ENCODE measurements at places on chromosomes 4 and X. TPM values are rescaled to one million over a fixed set of nuclear protein-coding genes. Genes with fewer than 3 reads are reported as not detected.

The ADAM29 gene
- not detected for total RNA-seq

The HTN1 gene
- total RNA-seq = not detected

The PAGE5 gene
- not detected for total RNA-seq

The BGN gene
- total RNA-seq = 193 TPM

The SPATA4 gene
- total RNA-seq = not detected

The FGFR3 gene
- 5.4 TPM for total RNA-seq

The SPANXB1 gene
- total RNA-seq = not detected

The PRRG3 gene
- 0.18 TPM for total RNA-seq

The GAGE12G gene
- not detected for total RNA-seq

The PAGE1 gene
- total RNA-seq = not detected

The SPANXN3 gene
- not detected for total RNA-seq

The NSUN7 gene
- 4.2 TPM for total RNA-seq

The ZXDA gene
- 3.6 TPM for total RNA-seq

The SPATA18 gene
- total RNA-seq = 2.5 TPM

The NLGN3 gene
- 0.97 TPM for total RNA-seq

The PCSK1N gene
- 9.8 TPM for total RNA-seq

The PDGFC gene
- 16.5 TPM for total RNA-seq

The SLC9B1 gene
- total RNA-seq = 1.1 TPM

The GAB3 gene
- total RNA-seq = 10.2 TPM

The TMEM150C gene
- 12.1 TPM for total RNA-seq

The PNCK gene
- total RNA-seq = 9.7 TPM

The TMSB15A gene
- total RNA-seq = not detected

The ZNF674 gene
- 2.2 TPM for total RNA-seq

The PDCL2 gene
- not detected for total RNA-seq

The UGT2B11 gene
- total RNA-seq = not detected

The FAM47E gene
- 2.2 TPM for total RNA-seq

The MAGEA1 gene
- total RNA-seq = not detected

The ATP10D gene
- 11.3 TPM for total RNA-seq

The CFAP99 gene
- not detected for total RNA-seq

The CFP gene
- 3.9 TPM for total RNA-seq

The HPSE gene
- 2.3 TPM for total RNA-seq

The ZNF630 gene
- total RNA-seq = 1.7 TPM

Data from left cardiac atrium (tissue), 4 donors.